ENCODE measurements at places on chromosomes 3 and 15. TPM values are rescaled to one million over a fixed set of nuclear protein-coding genes. Genes with fewer than 3 reads are reported as not detected.

The FRMD5 gene
- total RNA-seq = 1.5 TPM

The SNTN gene
- total RNA-seq = not detected

The IQCF5 gene
- total RNA-seq = not detected

The CLDN1 gene
- total RNA-seq = 13.1 TPM

The RNU5B-1 gene
- total RNA-seq = not detected

The PRR23E gene
- total RNA-seq = not detected

DNA sequence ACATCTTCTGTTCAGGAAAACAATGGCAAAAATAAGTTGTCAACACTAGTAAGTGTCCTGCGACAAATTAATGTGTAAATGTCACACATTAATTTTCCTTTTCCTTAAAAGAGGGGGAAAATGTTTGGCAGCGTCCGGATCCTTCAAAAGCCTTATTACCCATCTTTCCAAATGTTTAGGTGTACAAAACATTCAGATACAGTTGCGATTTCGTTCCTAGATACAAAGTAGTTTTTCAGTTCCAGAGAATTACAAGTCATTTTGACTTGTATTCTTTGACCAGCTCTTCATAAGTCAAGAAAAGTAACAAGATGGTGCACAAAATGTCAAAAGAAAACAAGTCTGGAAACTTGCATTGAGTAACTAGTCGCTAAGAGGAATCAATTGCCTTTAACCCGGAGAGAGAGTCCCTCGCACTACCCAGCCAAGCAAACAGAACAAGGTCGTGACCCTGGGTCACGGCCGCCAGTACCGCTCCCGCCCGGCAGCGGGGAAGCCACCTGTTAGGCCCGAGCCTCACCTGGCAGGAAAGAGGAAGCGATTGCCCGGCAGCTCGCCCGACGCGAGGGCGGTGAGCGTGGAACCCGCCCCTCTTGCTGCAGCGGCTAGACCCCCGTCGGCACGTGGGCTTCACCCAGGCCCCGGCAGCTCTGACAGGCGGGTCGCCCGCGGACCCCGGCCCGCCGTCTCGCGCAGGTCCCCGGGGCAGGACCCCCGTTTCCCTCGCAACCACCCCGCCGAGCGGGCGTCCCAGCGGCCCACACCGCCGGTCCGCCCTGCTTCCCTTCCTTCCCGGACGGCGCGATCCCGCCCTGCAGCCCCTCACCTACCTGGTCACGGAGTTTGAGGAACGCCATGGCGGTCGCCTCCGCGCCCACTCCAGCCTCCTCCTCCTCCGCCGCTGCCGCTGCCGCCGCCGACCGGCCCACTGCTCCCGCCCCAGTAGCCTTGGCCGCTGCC lies 61.0 kb upstream of the ANKRD28 start:
- DNase-seq = no peak
- H3K27ac ChIP-seq = no peak overlapping the region
- peaks cover 14% of the 10 kb centered on the region for H3K4me1 ChIP-seq

- DNase-seq = no peak
- H3K4me1 ChIP-seq = peaks cover 10% of the 10 kb centered on the region
- H3K36me3 ChIP-seq = no peaks in the 10 kb centered on the region
Observed at GRCh38 chr3:172649987-172650386, 60.9 kb downstream of the NCEH1 start.

DNA sequence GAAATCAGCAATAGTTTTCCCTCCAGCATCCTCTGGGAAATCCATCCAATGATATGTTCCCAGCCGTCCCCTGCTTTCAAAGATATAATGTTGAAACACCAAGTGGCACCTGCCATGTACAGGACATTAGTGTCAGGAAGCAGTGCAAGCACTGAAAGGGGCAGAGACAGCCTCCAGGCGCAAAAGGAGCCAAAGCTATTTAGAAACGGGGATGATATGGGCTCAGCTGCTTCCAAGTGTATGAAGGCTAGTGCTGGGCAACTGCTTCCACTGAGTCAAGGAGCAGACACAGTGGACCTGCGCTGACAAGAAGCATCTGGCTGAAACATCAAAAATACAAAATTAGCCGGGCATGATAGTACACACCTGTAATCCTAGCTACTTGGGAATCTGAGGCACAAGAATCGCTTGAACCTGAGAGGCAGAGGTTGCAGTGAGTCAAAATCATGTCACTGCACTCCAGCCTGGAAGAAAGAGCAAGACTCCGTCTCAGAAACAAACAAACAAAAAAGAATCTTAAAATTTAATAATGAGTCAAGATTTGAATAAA lies 119.7 kb downstream of the AQP9 start:
- DNase-seq = no peak
- no peak overlapping the region for H3K27ac ChIP-seq
- H3K36me3 ChIP-seq = peaks cover 2% of the 10 kb centered on the region
- peaks cover 6% of the 10 kb centered on the region for H3K4me1 ChIP-seq
- H3K27me3 ChIP-seq = peaks cover 4% of the 10 kb centered on the region
- no peak overlapping the region for H3K4me3 ChIP-seq

- no peak overlapping the region for H3K4me3 ChIP-seq
- H3K36me3 ChIP-seq = no peaks in the 10 kb centered on the region
- H3K4me1 ChIP-seq = peaks cover 4% of the 10 kb centered on the region
- H3K27ac ChIP-seq = no peak overlapping the region
- no peak for DNase-seq
Observed at GRCh38 chr3:81302045-81302444, 459.4 kb downstream of the GBE1 start.

DNA sequence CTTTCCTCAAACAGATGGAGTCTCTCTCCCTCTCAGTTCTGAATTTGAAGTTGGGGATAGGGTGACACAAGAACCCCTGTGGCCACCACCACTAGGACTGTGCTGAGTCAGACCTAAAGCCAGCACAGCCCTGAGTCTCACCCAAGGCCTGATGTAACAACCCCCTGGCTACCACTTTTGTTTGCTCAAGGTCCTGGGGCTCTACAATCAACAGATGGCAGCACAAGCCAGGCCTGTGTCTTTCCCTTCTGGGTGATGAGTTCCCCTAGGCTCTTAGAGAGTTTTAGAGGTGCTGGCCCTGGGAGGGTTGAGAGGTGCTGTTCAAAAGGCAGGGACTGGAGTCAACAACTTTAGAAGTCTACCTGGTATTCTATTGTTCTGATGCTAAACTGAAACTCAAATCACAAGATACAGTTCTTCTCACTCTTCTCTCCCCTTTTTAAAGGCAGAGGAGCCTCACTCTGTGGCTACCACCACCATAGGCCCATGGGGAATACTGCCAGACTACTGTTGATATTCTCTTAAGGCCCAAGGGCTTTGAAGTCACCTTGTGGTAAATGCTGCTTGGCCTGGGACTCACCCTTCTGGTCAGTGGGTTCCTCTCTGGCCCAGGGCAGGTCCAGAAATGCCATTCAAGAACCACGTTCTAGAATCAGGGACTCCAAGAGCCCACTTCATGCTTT lies 6.5 kb downstream of the OR5K4 start:
- DNase-seq = no peak
- no peak overlapping the region for H3K4me3 ChIP-seq
- H3K4me1 ChIP-seq = no peaks in the 10 kb centered on the region
- no peak overlapping the region for H3K27ac ChIP-seq

DNA sequence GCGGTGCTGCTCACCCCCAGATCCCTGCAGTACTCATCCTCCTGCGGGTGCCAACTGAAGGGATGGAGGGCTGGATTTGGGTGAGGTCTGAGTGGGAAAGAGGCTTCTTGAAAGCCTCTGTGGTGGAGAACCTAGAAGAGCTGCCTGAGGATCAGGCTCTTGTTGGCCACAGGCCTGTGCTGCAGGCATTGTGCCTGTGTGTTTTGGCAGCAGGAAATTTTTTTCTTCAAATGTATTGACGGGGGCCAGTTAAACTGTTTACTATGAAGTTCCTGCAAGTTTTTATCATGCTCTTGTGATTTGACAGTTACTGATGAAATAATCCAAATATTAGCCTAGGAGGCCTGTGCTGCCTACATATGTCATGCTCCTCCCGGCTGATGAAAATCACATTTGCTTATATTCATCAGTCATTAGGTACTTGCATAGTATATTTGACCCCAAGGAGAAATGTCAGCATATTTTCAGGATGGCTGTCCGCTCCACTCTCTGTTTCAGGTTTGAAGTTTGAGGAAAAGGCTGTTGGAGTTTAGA lies 103.1 kb downstream of the THSD4 start:
- DNase-seq = no peak
- H3K4me1 ChIP-seq = no peaks in the 10 kb centered on the region
- H3K27ac ChIP-seq = no peak overlapping the region
- no peak overlapping the region for H3K4me3 ChIP-seq
- H3K27me3 ChIP-seq = peaks cover 3% of the 10 kb centered on the region

GRCh38 chr3:107629566-107629965 lies 106.8 kb downstream of the BBX start:
- no peak overlapping the region for H3K27ac ChIP-seq
- H3K27me3 ChIP-seq = no peaks in the 10 kb centered on the region
- H3K4me1 ChIP-seq = peaks cover 5% of the 10 kb centered on the region
- no peak for DNase-seq
- no peaks in the 10 kb centered on the region for H3K36me3 ChIP-seq
- H3K4me3 ChIP-seq = no peak overlapping the region

- H3K27me3 ChIP-seq = no peaks in the 10 kb centered on the region
- H3K4me3 ChIP-seq = no peak overlapping the region
- no peak for DNase-seq
- H3K27ac ChIP-seq = no peak overlapping the region
- H3K4me1 ChIP-seq = no peaks in the 10 kb centered on the region
- H3K36me3 ChIP-seq = no peaks in the 10 kb centered on the region
Observed at GRCh38 chr3:173762501-173762900, 365.0 kb downstream of the NLGN1 start.

DNA sequence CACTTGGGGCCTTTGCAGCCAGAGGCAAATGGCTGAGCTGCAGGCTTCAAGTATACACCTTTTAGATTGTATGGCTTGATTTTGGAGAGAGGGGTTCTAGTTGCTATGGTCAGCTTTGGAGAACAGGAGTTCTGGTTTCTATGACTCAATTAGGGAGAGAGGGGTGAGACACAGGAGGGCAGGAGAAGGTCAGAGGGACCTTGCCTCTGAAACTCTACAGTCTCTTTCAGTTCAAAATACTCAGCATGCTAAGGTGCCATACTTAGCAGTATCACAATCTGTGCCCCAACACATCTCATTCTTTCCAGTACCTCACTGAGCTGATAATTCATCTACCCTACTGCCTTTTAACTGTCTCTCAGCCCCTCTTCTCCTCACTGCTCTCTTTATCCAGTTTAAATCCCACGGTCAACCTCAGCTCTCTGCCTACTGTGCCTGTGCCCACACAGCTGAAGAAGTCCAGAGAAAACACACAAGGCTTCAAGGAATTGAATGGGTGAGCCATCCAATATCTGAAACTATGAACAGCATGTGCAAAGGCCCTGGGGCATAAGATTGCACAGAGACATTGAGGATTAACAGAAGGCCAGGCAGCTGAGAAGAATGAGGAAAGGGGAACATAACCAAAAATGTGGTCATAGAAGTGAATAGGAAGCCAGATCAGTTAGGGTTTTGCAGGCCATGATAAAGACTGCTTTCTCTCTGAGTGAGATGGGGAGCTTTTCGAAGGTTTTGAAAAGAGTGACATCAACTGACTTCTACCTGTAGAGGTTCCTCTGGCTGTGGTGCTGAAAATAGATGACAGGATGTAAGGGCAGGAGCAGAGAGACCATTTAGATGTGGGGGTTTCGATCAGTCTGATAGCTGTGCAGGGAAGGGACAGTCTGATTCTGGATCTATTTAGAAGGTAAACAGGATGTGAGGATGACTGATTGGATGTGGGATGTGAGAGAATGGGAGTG lies 54.5 kb upstream of the C3orf80 start:
- no peak for DNase-seq
- no peaks in the 10 kb centered on the region for H3K36me3 ChIP-seq
- H3K4me3 ChIP-seq = no peak overlapping the region
- peaks cover 21% of the 10 kb centered on the region for H3K4me1 ChIP-seq
- no peaks in the 10 kb centered on the region for H3K27me3 ChIP-seq

DNA sequence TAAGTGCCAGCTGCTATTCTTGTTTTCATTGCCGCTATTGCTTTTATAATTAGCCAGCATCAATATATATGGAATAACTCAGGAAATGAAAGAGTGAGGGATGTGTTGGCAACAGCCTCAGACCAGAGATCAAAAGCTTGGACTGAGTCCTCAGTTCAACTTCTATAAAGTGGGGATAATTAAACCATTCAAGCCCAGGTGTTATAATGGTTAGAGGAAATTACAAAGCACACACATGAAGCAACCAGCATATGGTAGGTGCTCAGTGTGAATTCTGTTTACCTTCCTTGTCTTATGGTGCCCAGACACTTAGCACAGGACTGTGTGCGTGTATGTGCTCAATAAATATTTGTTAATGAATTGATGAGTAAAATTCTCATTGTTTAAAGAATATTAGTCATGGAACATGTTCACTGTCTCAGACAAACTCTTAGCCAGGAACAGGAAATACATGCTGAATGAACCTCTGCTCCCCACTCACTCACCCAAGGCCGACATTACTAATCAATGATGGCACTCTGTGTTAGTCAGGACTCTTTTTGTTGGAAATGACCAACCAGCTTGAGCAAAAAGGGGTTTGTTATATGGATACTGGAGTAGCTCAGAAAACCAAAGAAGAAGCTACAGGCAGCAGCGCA lies 16.7 kb upstream of the CCDC174 start:
- DNase-seq = no peak
- H3K4me3 ChIP-seq = no peak overlapping the region
- no peak overlapping the region for H3K27ac ChIP-seq
- H3K4me1 ChIP-seq = no peaks in the 10 kb centered on the region
- peaks cover 1% of the 10 kb centered on the region for H3K36me3 ChIP-seq

- H3K4me3 ChIP-seq = no peak overlapping the region
- peaks cover 10% of the 10 kb centered on the region for H3K4me1 ChIP-seq
- H3K36me3 ChIP-seq = peaks cover 2% of the 10 kb centered on the region
- DNase-seq = no peak
- H3K27ac ChIP-seq = no peak overlapping the region
Observed at GRCh38 chr3:183392186-183393034, 36.0 kb downstream of the MCF2L2 start.
